IPS-NIHi11 (cell line): ENCODE measurements at places on chromosomes 3 and 15.
A peak's percentile ranks its signal among the peaks of the same experiment; 100 is the strongest.

GRCh38 chr15:66007663-66008262 lies 138.5 kb downstream of the RAB11A start:
- no peak for DNase-seq

GRCh38 chr3:106514431-106514830 lies 645.6 kb upstream of the CBLB start:
- no peak for DNase-seq

- DNase-seq: no peak
Observed at GRCh38 chr3:197737749-197738462, 1.2 kb upstream of the RUBCN start.

DNA sequence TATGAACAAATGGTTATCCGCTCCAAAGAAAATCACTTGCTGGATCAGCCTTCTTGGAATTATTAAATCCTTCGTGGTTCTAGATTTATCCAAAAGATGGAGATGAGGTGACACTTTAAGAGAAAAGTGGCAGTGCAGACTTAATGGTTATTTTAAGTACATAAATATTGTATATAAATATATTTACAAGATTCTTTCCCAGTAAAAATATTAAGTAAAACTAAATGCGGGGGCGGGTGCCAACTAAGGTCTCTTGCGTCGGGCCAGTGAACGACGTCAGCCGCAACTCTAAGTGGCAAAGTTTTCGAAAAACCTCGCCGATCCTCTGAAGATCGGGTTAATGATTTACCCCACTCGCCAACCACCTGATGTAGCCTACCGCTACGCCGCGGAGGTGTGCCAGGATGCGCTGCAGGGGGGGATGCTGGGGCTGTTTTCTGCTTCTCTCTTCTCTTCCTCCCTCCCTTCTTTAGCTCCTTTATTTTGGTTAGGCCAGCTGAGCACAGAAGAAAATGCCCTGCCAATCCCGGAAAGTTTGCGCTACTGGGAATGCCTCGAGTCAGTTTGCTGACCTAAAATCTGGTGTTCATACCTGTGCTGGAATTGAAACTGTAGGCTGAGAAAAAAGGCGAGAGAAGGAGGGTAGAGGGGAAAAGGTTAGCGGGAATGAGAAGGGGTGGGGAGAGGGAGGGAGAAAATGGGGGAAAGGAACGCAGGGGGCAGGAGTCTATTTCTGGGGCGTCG lies 7.6 kb upstream of the FOXB1 start:
- no peak for DNase-seq

GRCh38 chr15:59174835-59175831 lies 31.5 kb upstream of the LDHAL6B start:
- DNase-seq: peak; percentile 79

GRCh38 chr3:74614107-74614967 lies at the start of gene CNTN3:
TSS of gene CNTN3 (minus strand) at chr3:74614659. CDS start at chr3:74521112, 93,547 bp downstream.
- peak; percentile 78 for DNase-seq

DNA sequence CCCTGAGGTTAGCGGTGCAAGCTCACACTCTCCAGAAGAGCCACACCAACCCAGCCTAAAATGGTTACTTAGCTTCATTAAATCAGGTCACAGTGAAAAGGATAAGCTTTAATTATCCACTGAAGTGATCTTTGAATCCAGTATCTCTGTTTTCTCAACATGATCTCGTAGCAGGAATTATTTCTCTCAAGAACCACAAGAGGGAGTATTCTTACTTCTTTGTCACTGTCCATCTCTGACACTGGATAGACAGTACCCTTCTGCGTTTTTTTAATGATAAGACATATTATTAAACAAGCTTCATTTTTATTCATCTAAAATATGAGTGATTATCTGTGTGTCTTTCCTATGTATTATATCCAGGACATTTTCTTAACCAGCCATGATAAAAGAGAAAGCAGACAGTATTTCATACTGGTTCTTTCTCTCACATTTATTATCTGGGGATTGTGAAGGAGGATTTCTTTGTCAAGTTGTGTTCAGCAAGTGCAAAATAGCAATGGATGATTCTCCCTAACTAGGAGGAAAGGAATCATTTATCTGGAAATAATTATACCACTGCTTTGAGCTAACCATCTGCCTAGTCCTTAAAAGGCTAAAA lies 105.4 kb upstream of the CCDC54 start:
- DNase-seq: peak; percentile 33

DNA sequence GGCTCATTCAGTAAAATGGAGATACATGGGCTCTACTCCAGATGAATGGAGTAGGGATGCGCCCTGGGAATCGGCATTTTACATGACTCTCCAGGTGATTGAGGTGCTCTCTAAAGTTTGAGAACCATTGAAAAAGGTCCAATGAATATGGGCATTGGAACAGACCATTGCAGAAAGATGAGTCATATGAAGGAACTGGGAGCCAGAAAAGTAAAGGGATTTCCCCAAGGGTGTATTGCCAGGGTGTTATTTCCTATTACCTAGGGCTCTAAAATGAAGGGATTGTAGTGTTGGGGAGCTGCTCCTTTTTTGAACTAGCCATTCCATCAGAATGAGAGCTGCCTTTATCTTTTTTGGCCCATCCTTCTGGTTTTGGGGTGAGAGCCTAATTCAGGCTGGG lies 21.7 kb downstream of the CLDN11 start:
- no peak for DNase-seq

DNA sequence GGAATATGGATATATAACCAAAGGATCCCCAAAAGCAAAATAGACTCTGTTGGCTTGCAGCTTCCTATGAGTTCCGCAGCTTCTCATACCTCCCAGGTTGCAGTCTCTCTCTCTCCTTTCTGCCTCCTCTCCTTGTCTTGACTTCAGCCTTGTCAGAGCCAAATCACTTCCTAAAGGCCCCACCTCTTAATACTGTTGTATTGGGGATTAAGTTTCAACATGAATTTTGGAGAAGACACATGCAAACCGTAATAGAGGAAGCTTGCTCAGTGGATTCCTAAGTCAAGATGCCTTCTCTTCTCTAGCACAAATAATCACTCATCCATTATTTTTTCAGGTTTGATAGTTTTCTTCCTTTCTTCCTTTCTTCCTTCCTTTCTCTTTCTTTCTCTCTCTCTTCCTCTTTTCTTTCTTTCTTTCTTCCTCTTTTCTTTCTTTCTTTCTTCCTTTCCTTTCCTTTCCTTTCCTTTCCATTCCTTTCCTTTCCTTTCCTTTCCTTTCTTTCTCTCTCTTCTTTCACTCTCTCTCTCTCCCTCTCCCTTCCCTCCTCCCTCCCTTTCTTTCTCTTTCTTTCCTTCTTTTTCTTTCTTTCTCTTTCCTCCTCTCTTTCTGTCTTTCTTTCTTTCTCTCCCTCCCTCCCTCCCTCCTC lies 411.3 kb upstream of the TPM1 start:
- no peak for DNase-seq

GRCh38 chr15:95948411-95948810 lies 382.1 kb upstream of the NR2F2 start:
- no peak for DNase-seq

DNA sequence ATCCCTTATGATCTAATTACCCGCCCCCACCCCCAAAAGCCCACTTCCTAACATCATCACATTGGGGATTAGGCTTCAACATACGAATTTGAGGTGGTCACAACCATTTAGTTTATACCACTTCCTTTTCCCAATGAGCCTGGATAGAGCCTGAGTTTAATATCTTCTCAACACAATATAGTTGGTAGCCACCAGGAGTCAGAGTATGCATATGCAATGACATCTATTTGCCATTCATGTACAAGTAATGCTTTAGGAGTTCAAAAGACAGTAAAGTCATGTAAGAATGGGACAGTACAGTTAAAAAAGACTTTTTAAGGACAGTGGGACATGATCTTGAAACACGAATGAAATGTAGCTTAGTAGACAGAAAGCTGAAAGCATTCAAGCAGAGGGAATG lies 172.4 kb downstream of the DCLK3 start:
- DNase-seq: no peak

- no peak for DNase-seq
Observed at GRCh38 chr3:41247055-41248004, 48.0 kb downstream of the CTNNB1 start.

DNA sequence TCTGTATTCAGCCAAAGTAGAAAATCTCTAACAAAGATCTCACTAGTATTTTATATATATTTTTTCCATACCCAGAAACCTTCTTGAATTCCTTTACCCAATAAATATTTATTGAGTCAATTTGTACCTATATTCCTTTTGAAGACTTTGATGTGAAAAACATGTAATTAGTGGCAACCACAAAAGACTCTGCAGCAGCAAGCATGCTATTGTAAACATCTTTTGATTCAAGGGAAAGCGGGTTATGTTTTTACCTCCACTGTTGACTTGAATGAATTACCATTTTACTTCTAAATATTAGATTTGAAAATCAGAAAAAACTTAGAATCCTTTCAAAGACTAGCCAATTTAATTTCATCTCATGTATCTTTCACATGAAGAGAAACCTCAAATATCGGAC lies 2.4 kb downstream of the GPR15 start:
- no peak for DNase-seq

DNA sequence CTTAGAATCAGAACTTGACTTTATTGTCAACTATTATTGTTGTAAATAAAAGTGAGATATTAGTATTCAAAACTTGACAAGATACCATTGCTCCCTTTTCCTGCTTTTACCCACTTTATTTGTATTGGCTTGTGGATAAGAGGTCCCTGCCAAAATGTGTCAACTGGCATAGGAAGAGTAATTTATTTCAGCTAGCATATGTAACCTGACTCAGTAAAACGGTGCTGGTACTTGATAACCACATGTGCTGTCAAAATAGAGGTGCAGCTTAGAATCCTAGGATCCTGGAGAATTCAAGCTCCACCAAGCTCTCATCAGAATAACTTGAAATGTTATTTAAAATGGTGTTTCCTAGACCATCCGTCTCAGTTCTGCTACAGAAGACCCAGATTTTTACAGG lies 90.2 kb upstream of the TGFBR2 start:
- no peak for DNase-seq

DNA sequence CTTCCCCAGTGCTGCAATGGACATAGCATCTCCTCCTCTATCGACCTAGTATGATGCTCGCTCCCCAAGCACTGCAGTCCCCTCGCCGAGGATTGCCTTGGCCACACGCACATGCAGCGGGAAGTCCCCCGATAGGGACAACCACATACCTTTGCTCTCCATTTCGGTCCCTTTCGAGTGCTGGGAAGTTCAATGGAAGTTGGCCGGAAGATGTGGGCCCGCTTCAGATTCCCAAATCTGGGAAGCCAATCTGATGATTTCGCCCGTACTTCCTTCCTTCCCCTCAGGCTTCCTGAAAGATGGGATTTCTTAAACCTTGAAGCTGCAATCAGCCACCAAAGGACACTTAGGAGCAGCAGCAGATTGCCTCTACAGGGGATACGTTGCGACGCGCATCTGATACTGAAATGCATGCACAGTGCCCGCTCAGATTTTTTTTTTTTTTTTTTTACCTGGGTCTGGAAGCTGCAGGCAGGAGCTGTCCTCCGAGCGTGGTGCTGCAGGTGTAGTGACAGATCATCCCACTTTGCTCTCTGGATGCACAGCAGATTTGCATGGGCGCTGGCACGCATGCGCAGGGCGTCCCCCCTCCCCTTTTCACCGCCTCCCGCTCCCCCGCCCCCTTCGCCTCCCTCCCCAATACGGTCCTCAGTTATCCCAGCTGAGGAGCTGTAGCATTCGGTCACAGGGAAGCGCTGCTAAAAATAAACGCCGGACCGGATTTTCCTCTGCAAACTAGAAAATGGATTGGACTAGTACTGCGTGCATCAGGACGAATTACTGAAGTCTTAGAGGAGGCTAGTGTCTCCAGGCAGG lies at the start of gene FGF12:
Gene FGF12, minus strand, starts transcription at position 510 of the 816 bp plus-strand sequence.
- DNase-seq: peak; percentile 98

DNA sequence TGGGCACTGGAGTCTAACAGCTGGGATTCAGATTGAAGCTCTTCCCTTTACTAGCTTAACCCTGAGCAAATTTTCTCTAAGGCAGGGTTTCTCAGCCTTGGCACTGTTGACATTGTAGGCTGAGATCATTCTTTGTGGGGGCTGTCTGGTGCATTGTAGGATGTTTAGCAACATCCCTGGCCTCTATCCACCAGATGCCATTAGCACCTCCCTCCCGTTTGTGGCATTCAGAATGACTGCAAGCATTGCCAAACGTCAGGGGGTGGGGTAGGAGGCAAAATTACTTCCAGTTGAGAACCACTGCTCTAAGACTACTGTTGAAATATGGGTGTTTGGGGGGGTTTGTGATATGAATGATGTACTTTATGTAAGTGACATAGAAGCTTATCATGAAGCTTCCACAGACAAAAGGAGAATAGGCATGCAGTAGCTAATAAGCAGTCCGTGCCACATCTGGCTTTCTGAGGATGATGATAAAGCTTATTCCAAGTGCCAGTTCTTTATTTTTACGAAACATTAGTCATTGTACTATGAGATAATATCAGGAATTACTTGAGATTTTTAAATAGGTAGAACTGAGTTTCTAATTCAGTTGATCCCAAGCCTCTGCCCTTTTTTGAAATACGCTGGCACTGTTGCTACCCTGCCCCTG lies 39.3 kb downstream of the NKIRAS1 start:
- no peak for DNase-seq

DNA sequence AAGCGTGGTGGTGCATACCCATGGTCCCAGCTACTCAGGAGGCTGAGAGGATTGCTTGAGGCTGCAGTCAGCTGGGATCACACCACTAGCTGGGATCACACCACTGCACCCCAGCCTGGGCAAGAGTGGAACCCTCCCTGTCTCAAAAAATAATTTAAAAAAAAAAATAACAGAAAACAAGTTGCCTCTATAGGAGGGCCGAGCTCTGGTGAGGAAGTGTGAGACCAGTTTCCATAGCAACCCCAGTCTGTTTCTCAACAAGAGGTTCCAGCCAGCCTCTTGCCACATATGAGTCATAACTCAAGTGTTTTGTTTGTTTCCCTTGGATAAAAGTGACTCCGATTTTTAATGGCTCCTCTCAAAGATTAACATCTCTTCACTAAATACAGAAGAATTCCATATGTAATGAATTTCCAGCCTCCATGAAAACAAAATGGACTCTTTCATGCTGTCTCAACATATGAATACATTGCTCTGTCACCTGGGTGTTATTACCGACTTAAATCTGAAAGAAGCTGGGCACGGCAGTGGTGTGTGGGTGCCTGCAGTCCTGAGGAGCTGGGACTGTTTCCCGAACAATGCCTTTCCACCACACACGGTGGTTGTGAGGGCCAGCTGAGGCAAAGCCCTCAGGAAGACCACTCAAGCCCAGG lies 19.7 kb downstream of the TMEM43 start:
- DNase-seq: peak; percentile 74

GRCh38 chr3:44981220-44981619 lies 5.2 kb downstream of the EXOSC7 start:
- DNase-seq: no peak
